ENCODE measurements at places on chromosomes 16 and 17.

DNA sequence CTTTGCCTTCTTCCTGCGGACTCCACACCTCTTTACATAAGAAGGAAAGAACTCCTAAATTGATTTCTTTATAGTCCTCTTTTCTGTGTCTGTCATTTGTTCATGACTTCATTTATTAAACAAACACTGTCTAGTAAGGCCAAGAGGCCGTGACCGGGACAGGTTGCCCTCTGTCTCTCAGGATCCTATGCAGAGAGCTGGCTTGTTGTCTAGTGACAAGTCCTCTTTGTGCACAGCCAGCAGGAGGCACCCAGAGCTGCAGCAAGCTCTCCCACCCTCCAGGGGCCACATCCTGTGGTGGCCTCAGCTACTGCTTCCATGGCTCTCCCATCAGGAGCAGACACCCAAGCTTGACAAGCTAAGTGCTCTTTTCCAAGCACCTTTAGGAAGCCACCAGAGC, 50.6 kb downstream of the PLD6 start:
- DNase-seq, result no peak

DNA sequence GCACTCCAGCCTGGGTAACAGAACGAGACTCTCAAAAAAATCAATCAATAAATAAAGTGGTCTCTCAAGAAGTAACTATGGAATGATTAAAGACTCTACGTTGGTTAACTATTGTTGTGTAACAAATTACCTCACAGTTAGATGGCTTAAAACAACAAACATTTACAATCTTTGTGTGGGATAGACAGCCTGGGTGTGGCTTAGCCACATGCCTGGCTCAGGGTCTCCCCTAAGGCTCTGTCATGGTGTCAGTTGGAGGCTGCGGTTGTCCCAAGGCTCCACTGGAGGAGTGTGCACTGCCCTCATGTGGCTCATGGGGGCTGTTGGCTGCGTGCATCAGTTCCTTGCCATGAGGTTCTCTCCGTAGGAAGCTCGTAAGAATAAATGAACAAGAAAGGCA, 294.5 kb downstream of the SNX29 start:
- no peak for DNase-seq

- no peak for DNase-seq
These were observed 165.6 kb upstream of the KCNJ16 start for GRCh38 chr17:69909389-69909788.

DNA sequence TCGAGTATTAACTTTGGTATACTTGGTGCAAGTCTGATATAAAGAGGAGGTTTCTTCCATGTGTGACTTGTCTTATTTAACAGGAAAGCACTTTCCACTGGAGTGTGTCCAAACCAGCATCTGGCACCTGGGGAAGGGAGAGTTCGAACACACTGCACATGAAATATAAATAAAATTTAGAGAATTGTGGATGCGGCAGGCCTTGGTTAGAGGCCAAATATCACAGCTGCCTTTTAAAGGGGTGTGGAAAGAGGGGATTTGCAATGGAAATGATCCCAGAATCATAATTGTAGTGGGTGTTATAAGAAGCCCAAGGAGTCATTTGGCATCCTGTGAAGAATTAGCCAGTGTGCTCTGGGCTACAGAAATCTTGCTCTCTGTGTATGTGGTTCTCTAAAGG, 4.3 kb upstream of the NXN start:
- no peak for DNase-seq

DNA sequence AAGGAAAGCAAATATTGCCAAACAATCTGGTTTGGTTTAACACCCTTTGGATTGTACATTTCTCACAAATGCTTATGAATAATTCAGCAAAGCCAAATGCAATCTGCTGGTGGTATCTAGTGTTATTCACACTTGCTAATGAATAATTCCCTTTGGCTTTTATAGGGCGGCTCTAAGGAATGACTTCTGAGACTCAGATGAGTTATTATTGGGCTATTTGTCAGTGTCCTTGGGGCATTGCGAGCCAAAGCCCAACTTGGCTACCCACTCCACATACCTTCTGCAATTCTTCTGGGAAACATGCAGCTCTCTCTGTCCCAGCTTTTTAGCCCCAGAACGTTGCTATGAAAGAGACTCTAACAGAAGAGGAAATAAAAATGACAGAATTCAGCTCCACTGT, 41.1 kb downstream of the FTO start:
- no peak for DNase-seq

Measured in AG04449 (cell line).